GM13976 (cell line): ENCODE measurements at places on chromosomes 7 and 10.
A peak's percentile ranks its signal among the peaks of the same experiment; 100 is the strongest.

DNA sequence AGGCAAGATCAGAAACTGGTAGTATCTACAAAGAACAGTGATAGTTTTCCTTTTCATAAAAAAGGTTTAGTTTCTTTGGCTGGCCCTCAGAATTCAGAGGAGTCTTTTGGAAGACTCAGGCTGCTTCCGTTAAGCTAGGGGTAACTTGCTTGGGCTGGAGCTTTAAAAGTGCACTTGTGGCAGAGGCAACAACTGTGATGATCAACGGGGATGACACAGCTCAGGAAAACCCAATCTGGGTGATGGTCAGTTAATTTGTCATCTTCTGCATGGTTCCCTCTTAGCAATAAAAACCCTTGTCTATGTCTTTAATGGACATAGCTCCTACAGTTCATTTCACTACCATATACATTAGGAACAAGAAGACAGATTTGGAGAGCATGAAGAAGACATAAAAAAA is 46.7 kb downstream of the SGMS1 start:
- no peak for DNase-seq

- no peak for DNase-seq
Observed at GRCh38 chr7:67916571-67917436, 920.2 kb downstream of the TYW1 start.

DNA sequence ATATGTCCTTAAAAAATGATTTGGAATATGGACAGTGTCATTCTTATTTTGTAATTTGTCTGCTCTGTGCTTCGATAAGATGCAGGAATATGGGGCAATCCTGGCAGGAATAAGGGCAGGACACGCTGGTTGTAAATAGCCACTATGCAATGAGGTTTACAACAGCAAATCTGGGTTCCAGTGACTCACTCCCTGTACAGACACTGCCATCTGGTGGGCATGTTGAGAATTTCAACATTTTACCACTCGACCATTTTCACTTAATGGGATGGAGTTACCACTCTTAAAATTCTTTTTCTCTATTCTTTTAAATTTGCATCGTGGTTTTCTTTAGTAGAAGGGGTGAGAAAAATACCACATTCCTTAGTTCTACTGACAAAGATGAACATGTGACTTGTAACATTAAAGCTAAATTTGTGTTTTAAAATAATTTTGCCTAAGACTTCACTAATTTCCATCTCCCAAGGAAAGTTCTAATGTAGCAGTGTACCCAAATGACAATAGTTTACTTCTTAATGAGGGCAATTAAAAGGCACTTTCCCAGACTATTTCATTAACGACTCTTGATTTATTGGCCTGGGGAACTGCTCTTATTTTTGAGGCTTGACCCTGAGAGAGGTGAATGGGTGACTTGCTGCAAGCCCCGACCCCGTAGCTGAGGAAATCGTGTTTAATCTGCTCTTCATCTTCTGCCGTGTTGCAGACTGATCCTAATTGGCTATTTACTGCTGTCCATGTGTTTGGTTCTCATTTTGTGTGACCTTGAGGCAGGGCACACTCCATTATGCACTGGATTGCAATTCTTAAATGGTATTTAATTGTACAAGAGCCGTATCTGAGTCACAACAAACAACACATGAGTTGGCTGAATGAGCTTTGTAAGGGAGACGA is 173.6 kb upstream of the IMMP2L start:
- DNase-seq: peak; percentile 53

- no peak for DNase-seq
Observed at GRCh38 chr7:123023126-123023525, 27.6 kb upstream of the TAS2R16 start.

GRCh38 chr10:130795819-130796218 is 515.7 kb downstream of the TCERG1L start:
- DNase-seq: no peak

- no peak for DNase-seq
Observed at GRCh38 chr10:88865281-88865876, 13.7 kb upstream of the ANKRD22 start.

- peak; percentile 64 for DNase-seq
Observed at GRCh38 chr7:35725280-35725680, 30.3 kb upstream of the HERPUD2 start.

GRCh38 chr10:30823651-30824050 is 194.1 kb upstream of the LYZL2 start:
- no peak for DNase-seq

GRCh38 chr7:148385009-148385682 is 205.4 kb upstream of the C7orf33 start:
- DNase-seq: no peak

GRCh38 chr10:77974396-77975074 is 48.0 kb upstream of the DLG5 start:
- no peak for DNase-seq

DNA sequence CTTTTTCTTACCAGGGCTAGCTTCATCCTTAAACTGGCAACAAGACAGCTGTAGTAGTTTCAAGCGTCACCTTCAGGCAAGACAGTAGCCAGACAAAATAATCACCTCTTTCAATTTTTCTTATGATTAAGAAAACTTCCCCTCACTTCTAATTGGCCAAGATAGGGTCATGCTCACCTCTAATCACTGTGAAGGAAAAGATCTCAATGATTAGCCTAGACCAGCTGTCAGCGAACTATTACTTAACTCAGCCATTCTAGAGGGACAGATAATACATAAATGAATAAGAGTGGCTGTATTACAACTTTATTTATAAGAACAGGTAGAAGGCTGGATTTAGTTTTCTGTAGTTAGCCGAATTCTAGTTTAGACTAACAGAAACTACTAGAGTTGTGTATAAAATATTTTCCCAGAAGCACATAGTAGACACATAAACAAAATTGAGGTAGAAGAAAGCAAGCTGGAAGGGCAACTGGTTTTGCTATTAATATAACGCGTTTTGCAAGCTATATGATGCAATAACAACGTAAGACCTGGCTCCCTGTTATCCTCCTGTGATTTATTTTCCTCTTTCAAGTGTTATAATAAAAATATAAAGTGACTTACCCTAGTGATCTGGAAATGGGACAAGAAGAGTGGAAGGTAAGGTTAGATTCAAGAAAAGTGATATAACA is 64.3 kb downstream of the ELAPOR2 start:
- DNase-seq: no peak

GRCh38 chr10:124639206-124639605 is 105.0 kb downstream of the FAM53B start:
- no peak for DNase-seq

GRCh38 chr10:97683556-97684367 is 3.3 kb downstream of the AVPI1 start:
- no peak for DNase-seq

DNA sequence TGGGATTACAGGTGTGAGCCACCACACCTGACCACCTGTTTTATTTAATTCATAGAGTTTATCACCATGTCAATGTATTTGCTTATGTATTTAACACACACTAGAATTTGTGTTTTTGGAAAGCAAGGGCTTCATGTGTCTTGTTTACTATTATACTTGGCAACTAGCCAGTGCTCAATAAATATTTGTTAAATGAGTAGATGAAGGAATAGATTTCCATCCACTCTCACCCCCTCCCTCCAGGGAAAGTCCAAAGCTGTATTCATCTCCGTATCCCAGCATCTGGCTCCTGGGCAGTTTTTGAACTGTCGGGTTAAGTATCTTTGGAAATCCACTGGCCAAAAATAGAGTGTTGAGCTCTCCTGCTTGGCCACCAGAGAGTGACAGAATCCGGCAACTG is 4.6 kb upstream of the RADIL start:
- no peak for DNase-seq

DNA sequence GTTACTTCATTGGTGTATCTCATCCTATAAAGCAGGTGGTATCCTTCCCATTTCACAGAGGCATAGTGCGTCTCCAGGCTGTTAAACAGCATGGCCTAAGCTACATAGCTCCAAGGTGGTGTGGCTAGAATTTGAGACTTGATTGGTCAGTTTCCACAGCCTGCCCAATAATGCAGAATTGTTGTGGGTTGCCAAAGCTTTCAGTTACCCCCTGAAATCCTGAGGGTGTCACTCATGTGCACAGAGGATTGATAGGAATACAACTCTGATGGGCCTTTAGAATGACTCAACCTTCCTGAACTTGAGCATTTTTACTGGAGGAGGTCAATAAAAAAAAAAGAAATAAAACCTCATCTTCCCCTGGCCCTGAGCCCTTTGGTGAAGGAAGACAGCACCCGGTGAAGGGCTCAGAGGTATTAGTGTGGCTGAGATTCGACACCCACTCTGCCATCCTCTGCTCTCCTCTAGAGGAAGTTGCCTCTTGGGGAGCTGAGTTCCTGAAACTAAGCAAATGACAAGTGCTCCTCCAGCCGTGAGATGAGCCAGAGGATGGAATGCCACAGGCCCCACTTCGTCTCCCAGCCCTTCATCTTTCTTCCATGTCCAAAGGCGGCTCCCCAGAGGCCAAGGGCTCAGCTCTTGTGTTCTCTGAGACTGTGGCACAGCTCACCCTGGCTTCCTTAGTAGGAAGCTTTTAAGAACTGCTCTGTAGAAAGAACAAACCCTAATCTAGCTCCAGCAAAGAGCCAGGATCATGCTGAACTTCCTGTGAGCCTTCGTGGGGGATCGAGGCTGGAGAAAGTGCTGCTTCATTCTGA is 1.0 kb downstream of the ACSL5 start:
- DNase-seq: peak; percentile 53

DNA sequence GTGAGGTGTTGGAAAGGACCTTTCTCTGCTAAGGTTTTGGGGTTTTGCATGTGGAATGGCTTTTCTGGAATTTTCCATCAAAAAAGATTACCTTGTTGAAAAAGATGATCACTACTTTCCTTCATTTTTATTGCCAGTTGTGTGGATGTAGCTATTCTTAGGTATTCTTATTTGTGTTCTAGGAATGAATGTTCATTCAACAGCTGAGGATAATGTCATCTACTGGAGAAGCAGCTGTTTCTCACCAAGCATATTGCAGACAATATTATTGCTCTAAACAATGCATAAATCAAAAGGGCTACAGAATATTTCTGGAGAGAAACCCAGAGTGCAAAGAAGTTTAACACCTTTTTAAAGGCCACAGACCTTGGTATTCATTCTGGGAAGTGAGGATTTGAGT is 145.6 kb upstream of the CALCR start:
- DNase-seq: no peak

DNA sequence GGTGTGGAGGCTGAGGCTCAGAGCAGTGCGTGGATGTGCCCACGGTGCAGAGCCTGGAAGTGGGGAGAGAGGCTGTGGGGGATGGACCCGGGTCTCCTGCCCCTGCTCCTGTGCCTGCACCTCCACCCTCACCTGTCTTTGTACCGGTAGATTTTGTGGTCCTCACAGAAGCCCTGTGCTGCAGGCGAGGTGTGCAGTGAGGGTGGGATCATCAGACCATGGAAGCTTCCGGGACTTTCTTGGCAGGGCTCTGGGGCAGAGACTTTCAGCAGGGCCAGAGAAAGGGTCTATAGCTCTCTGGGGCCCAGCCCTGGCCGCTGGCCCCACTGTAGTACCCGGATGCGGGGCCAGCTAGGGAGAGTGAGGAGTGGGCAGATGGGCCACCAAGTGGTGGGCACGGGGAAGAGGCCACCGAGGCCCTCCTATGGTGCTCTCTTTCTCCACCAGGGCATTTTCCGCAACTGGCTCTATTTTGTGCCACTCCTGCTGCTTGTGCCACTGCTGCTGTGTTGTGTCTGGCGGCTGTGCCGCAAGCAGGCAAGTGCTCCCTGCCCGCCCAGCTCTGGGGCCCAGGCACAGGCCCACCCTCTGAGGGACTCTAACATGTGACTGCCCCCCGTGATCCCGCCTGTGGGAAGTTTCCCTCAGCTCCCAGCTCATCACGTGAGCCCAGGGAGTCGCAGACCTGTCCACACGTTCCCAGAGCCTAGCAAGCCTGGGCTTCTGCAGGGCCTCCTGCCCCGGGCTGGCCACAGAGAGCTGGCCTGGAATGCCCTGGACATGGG is 22.1 kb downstream of the ANTXRL start:
- DNase-seq: no peak

GRCh38 chr7:69575651-69576050 is 22.6 kb upstream of the AUTS2 start:
- no peak for DNase-seq

GRCh38 chr7:2559283-2559950 is 638 bp downstream of the IQCE start:
- DNase-seq: peak; percentile 46

DNA sequence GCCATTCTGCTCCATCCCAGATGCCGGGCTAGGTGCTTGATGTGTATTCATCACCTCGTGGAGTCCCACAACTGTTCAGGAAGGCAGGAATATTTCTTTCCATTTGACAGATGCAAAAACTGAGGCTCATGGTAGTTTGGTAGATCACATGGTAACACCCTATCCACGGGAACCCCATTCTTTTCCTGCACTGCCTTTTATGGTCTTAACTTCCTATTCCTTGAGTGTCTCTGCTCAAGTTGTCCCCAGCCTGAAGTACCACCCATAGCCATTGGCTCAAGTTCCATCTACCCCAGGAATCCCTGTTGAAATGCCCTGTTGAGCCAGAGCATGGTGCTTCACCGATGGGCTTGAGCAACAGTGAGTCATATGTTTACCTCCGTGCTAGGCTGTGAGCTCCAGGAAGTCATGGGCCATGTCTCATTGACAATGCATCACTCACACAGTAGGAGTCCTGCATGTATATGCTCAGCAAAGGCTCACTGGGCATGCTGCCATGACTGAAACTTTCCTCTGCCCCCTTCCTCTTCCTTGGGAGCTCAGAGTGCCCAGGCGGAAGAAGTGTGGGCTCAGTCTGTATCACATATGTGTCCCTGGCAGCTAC is 71.7 kb upstream of the ADAM12 start:
- DNase-seq: no peak

GRCh38 chr7:66953044-66953427 is 32.0 kb downstream of the TMEM248 start:
- no peak for DNase-seq

DNA sequence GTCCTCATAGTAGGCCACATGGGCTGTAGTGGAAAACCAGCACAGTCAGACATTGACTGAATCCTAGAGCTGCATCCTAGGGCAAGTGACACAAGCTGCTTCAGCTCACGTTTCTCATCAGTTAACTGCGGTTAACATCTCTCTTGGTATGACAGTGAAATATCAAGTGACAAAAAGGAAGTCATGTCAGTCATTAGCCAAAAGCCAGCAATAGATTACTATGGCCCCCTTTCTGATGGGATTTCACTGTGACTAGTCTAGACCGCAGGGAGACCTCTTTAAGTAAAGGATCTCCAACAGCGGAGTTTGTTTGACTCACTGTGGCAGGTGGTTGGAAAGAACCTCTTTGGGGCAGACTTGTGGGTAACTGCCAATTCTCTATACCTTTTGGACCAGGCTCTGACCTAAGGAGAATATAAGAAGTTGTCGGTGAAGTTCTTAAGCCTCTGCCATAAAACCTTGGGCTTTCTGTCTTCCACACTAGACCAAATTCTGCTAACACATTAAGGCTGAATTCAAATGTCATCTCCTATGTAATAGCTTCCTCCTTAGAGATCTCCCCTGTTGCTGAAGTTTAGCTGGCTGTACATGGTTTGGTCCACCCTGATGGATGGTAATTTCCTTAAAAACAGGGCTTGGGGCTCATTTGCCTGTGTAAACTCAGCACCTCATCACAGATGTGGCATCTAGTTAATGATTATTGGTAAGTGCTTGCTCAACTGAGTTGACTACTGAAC is 115.3 kb downstream of the SGMS1 start:
- DNase-seq: peak; percentile 62

GRCh38 chr10:25531457-25532061 is 356.8 kb downstream of the GPR158 start:
- DNase-seq: no peak

GRCh38 chr10:50629495-50630122 is 5.9 kb upstream of the SGMS1 start:
- DNase-seq: no peak

GRCh38 chr10:34740321-34740720 is 74.8 kb downstream of the PARD3 start:
- no peak for DNase-seq

GRCh38 chr7:100801833-100802568 is 25.3 kb downstream of the EPHB4 start:
- DNase-seq: peak; percentile 35
